ENCODE measurements at places on chromosomes 12 and 14.
A peak's percentile ranks its signal among the peaks of the same experiment; 100 is the strongest.

DNA sequence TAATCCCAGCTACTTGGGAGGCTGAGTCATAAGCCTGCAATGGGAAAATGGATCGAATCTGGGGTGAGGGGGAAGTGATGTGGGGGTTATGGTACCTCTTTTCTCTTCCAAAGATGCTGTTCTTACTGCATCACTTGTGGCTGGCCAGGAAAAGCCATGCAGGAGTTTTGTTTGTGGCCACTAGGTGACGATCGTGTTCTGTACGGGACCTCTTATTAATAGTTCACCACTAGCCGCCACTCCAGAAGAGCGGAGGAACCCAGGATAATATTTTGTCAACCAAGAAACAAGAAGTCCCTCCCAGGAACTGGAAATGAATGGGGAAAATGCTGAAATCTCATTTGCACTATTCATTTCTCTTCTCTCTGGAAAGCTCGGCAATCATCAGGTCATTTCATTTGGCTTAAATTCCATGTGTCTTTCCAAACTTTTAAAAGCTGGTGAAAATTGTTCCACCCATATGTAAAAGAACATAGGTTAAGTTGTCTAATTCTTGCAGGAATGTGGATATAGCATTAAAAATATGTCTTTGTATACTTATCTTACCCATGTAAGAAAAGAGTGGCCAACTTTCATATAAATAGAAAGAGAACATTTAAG is 8.9 kb downstream of the GPR65 start:
- DNase-seq: peak; percentile 65

GRCh38 chr12:123030686-123031085 is 50.2 kb downstream of the ARL6IP4 start:
- DNase-seq: no peak

DNA sequence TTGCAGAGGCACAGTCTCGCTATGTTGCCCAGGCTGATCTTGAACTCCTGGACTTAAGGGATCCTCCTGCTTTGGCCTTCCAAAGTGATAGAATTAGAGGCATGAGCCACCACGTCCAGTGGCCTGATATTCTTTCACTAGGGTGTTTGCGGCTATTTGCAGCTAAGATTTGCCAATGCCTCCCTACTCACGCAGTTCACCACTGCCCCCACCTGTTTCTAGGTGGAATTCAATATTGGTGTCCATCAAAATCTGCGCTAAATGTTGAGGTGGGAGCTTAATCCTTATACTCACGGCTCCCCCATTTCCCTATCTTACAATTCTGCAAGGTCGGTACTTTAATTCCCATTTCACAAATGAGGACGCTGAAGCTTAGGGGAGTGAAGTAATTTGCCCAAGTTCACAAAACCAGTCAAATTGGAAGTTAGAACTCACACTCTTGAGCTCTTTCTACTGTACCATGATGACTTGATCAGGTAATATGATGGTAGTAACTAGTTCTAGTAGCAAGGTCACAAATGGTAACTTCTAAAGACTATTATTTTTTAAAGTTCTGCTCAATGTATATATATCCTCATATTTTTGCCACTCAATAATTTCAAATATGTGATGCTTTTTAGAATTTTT is 22.1 kb upstream of the LRRC9 start:
- no peak for DNase-seq

GRCh38 chr14:94321421-94322271 is 1.5 kb downstream of the SERPINA6 start:
- DNase-seq: no peak

GRCh38 chr12:3529281-3529680 is 38.3 kb downstream of the PRMT8 start:
- DNase-seq: no peak

DNA sequence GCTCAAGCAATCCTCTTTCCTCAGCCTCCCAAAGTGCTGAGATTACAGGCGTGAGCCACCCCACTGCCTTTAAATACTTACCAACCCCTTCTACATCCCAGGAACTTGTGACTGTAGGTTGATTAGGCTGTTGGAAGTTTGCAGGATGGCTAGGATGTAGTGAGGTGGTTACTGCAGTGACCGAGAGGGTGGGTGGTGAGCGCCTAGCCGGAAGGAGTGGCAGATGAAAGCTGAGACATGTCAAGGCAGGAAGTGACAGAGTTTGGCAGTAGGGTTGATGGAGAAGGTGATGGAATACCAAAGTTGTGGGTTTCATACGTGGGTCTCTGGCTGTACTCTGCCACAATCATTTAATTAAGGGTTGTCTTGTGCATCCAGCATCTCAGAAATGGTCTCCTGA is 13.5 kb downstream of the B4GALNT3 start:
- DNase-seq: no peak

DNA sequence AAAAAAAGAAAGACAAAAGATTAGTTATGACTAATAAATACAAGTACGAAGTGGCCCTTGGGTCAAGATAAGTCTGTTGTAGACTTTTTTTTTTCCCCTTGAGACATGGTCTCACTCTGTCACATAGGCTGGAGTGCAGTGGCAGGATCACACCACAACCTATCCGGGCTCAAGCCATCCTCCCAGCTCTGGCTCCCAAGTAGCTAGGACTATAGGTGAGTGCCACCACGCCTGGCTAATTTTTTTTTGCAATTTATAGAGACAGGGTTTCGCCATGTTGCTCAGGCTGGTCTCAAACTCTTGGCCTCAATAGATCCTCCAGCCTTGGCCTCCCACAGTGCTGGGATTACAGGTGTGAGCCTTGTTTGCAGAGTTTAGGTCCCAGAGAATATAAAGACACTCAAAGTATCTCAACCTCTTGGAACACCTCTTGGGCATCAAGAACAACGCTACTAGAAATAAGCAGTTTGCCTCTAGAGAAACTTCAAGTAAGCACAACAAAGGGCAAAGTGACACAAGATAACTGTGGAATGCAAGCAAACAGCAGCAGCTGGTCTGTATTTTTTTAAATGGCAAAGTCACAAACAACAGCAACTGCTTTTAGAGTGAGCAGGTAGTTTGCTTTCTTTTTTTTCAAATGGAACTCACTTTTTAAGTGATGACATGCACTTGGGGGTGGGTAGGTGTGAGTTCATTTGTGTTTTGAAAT is 3.9 kb upstream of the MDM2 start:
- no peak for DNase-seq

- DNase-seq: no peak
Measured at GRCh38 chr14:65549429-65549828, 136.9 kb downstream of the FUT8 start.

DNA sequence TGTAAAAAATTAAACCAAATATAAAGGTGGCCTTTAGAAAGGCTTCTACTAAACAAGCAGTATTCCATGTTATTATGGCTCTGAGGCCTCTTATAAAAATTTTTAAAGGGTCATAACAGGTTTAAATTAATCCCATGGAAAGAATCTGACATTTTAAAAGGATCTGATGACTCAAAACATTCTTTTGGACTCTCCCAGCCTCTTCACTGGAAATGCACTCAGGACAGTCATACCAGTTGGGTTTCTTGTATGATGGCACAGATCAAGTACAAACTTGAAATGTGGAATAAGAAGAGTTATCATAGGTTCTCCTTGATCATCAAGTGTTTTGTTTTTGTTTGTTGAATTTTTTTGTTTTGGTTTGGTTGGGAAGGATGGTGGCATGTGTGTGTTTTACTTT is 50.8 kb downstream of the PPP2R5E start:
- DNase-seq: no peak

DNA sequence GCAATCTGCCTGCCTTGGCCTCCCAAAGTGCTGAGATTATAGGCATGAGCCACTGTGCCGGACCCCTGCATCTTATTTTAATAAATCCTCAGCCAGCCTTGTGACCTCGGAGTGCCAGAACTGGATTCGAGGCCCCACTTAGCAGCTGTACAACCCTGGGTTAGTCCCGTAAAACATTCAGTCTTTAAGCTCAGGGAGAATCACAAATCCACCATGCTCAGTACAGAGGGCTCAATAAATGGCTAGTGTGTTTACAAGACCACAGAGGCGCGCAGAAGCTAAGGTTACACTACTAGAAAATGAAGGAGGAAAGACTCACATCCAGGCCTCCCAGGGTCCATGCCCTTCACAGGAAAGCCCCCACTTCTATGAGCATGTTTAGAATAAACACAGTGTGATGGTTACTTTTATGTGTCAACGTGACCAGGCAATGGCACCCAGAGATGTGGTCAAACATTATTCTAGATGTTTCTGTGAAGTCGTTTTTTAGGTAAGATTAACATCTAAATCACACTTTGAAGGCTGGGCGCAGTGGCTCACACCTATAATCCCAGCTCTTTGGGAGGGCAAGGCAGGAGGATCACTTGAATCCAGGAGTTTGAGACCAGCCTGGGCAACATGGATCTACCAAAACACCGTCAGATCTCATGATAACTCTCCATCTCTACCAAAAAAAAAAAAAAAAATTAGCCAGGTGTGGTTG is 55.3 kb downstream of the CLMN start:
- no peak for DNase-seq

DNA sequence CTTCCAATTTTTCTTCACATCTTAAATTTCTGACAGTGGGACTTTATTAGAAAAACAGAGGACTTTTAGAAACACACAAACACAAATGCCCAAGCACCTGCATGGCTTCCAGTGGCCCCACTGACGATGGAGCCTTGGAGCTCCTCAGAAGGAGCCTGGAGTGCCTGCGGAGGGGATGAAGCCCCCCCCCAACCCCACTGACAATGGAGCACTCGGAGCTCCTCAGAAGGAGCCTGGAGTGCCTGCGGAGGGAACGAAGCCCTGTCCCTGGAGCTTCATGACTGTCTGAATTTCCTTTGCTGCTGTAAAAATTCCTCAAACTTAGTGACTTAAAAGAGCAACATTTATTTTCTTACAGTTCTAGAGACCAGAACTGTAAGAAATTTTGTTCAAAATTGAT is 80.1 kb upstream of the VRK1 start:
- DNase-seq: no peak

DNA sequence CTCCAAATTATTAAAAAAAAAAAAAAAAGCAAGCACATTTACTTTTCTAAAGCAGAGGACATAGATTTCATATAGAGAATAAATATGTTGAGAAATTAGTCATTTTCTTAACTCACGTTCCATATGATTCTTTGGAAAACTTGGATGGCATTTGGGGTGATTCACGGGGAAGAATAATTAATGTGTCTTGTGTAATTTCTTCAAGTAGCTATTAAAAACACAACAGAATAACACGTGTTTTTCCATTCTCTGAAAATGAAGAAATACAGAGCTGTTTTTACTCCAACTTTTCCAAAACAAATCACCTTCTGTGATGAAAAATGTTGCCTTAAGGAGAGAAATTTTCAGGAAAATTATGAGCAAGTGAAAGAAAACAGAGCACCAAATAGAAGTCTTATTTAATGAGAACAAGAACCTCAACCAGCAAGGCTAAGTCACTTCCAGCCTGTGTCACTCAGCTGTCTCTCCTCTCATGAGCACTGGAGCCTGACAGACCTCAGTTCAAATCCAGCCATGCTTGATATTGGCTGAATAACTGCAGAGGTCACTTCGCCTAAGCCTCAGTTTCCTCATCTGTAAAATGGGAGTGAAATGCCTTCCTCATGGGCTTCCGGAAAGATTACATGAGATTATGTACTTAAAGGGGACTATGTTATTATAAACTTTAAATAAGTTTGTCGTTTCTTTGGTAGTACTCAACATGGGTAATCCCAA is 42.8 kb upstream of the NUAK1 start:
- no peak for DNase-seq

DNA sequence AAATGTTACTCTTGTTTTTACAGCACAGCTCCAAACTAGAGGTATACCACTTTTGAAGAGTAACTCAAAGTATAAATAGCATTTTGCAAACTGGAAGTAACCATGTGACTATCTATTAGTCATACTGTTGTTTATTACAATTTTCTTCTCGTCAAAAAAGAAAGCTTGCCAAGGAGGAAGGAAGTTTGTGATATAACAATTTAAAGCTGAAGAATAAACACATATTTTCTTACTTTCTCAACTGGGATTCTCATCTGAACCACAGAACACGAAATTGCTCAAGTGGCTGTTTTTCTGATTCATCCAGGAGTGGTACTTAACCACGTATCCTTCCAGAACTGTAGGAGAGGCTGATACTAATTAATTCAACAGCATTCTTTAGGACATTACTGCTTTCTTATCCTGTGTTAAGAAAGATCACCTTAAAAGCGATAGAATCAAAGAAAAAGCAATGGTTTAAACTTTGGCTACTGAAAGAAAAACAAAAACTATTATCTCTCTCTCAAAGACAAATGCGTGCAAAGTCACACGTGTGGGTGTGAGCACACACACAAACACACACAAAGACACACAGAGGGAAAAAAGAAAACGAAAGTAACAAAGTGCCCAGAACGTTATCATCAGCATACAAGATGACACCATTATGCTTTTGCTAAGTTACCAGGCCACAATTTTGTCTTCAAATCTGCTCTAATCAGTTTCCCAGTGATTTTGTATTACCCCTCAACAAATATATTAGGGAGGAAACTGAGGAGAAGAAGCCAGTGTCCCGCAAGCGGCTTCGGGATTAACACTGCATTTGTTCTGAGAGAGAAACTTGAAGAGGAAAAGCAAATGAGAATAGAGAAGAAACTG is at the start of gene CLEC2B:
Gene CLEC2B (minus strand): TSS at position 48 of the 855 bp plus-strand sequence.
- peak; percentile 14 for DNase-seq

DNA sequence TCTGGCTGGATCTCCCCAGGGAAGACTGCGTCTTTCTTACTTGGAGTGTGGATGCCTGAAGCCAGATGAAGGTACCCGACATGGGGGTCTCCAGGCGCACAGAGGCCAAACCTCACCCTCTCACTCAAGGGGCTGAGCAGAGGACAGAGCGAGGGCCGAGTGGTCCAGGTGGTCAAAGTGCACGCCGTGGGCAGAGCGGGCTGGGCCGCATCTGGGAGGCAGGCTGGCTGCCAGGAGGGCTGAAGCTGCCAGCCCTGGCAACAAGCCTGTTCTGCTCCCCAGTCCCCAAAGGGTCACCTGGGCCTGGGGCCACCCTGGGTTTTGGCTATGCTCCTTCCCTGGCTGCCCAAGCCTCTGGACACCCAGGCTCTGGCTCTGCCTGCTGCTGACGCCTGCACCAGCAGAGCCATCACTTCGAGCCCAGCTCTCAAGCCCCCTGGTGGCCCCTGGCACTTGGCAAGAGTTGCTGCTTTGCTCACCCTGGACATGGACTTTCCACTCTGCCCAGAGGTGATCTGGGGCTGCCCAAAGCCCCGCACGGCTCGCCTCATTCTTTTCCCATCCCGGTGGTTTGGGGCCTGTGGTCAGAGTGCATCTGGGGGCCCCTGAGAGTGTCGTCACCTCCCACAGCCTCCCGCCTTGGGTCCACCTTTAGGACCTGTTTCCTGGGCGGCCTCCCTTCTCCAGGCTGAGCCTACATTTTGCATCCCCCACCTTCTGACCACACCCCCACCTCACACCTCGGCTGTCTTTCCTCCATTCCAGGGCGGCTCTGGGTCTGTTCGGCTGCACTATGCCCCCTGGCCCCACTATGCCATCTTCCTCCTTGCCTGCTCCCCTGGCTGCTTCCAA is 2.8 kb downstream of the ADSS1 start:
- DNase-seq: no peak

Data from T-cell (primary cell).